ENCODE measurements at places on chromosomes 7 and 10. TPM values are rescaled to one million over a fixed set of nuclear protein-coding genes. Genes with fewer than 3 reads are reported as not detected.

UFSP1 gene
- total RNA-seq, result 2.7 TPM

DNA sequence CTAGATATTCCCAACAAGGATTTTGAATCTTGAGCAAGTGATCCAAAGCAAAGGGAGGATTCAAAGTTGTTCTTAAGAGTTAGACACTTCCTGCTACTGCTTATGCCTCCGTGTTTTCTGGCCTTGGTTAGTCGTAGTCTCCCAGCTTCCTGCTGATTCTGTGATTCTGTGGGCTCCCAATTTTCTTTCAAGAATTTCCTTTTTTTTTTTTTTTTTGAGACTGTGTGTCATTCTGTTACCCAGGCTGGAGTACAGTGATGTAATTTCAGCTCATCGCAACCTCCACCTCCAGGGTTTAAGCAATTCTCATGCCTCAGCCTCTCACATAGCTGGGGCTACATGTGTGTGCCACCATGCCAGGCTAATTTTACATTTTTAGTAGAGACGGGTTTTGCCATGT, 4.4 kb upstream of the ITGB8 start:
- DNase-seq, result no peak

OR6V1 gene
- total RNA-seq, result not detected

GRCh38 chr7:15475808-15476530, 85.8 kb downstream of the AGMO start:
- no peak for DNase-seq

AQP1 gene
- total RNA-seq, result 27.6 TPM

DNA sequence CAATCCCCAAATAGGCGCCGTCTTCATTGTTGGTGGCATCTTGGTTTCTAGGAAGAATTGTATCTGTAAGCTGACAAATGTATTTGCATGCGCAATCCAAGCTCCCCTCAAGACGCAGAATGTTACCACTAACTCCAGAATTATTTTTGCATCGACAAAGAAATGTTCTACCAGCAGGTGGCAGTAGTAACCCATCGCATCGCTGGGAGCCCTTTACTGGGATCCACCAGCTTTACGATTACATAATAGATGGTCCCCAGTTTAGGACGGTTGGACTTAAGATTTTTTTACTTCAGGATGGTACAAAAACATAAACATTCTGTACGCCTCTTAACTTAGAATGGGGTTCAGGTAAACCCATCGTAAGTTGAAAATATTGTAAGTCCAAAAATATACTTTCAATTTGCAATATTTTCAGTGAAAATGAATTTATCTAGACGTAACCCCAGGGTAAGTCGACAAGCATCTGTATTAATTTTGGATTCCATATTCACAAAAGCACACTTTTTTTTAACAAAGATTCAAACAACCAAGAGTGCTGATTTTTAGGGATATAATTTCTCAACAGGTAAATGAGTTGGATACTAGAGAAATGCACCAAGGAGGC, 114.0 kb upstream of the COBL start:
- DNase-seq, result no peak

DNA sequence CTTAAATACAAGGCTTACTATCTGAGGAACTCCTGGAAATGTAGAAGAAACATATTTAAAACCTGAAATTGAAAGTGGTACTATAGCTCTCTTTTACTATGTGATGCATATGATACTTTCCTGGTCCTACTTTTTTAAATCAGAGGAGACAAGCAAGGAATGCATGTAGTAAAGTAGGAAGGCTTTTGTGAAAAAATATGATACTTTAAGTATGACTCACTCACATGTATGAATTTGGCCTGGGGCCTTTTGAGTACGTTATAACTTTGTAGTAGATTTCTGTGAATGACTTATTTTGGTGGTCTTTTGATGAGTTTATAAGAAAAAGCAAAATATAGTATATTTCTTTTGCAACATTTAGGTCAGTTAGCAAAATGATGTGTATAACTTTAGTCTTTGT, 53.8 kb downstream of the TAX1BP1 start:
- DNase-seq, result no peak

CYP26C1 gene
- 0.14 TPM for total RNA-seq

DNA sequence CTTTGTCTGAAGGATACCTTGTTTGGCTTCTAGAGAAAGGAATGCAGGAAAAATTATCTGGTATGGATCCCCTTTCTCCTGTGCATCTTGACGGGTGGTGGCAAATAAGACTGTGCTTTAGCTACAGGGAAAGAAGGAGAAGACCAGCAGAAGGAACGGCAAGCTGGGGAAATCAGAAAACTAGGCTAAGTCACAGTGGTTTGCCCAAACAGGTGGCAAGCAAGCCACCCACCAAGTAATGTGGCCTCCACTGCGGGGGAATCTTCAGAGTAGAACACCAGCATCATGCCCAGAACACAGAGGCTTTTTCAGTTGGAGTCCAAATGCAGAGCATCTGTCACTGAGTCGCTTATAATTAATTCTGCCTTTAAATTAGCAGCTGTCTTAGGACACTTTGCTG, 282.8 kb downstream of the PHF14 start:
- no peak for DNase-seq

GRCh38 chr10:129194181-129194870, 272.7 kb upstream of the MGMT start:
- DNase-seq, result no peak

- DNase-seq, result no peak
Observed at GRCh38 chr10:93337309-93337721, 144.8 kb downstream of the MYOF start.

GRCh38 chr7:158329014-158329610, 258.5 kb downstream of the PTPRN2 start:
- no peak for DNase-seq

THAP5 gene
- total RNA-seq, result 20.5 TPM

GSTO2 gene
- total RNA-seq, result 27.9 TPM

OR9A2 gene
- total RNA-seq, result not detected

DNA sequence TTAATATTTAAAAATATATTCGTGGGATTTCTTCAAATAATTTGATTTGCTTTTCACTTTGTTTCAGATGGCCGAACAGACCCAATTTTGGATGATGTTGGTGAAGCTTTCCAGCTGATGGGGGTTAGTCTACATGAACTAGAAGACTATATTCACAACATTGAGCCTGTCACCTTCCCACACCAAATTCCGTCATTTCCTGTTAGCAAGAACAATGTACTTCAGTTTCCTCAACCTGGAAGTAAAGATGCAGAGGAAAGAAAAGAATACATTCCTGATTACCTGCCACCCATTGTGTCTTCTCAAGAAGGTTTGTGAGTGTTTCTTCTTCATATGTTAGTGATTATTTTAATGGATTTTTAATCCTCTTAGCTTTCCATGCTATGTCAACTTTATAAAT, 5.9 kb downstream of the TAF3 start:
- no peak for DNase-seq

AMPH gene
- total RNA-seq, result 1.1 TPM

DNA sequence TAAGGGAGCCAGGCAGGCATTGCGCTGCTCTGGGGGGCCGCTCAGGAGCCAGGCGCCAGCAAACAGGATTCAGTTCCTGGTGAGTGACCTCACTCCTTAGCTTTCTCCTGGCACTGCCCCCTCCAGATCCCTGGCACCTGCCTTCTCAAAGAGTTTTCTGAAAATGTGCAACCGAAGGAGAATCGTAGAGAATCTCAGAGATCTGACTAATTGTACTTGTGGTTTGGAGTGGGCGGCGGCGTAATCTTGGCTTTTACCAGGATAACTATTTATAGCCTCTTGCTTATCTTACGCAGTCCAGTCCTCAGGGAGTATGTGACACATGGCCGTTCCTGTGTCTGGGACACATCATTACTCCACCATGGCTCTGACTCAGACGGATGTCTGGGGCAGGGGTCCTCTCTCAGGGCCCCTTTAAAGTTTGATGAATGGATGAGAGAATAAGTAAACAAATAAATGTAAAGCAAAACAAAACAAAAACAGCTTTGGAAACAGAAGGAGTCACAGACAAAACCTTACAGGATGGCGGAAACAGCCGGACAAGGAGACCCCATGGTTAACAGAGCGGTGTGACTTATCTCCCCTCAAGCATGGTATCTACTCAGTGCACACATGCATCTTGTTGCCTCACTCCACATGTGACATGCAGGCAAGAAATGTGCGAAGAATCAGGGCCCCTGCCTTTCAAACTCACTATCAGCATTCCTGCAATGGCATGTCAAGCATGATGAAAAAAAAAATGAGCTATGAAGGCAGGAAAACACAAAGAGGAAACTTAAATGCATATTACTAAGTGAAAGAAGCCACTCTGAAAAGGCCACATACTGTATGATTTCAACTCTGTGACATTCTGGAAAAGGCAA, 99.7 kb downstream of the TNS3 start:
- no peak for DNase-seq

CHRM2 gene
- total RNA-seq, result 7.3 TPM

Measured in left colon (tissue), 2 donors.